ENCODE measurements at places on chromosomes 16 and 17.

- no peak for DNase-seq
- no peaks in the 10 kb centered on the region for H3K27me3 ChIP-seq
- H3K27ac ChIP-seq, result no peak overlapping the region
- H3K4me3 ChIP-seq, result no peak overlapping the region
Measured at GRCh38 chr16:9184354-9184690, 92.9 kb downstream of the HAPSTR1 start.

- no peak overlapping the region for H3K27ac ChIP-seq
- DNase-seq, result no peak
- H3K4me1 ChIP-seq, result no peaks in the 10 kb centered on the region
- no peaks in the 10 kb centered on the region for H3K36me3 ChIP-seq
- no peak overlapping the region for H3K4me3 ChIP-seq
- H3K27me3 ChIP-seq, result no peaks in the 10 kb centered on the region
Measured at GRCh38 chr17:11216976-11217375, 24.0 kb upstream of the SHISA6 start.

- H3K4me1 ChIP-seq, result no peaks in the 10 kb centered on the region
- H3K36me3 ChIP-seq, result no peaks in the 10 kb centered on the region
- H3K27me3 ChIP-seq, result no peaks in the 10 kb centered on the region
- H3K27ac ChIP-seq, result no peak overlapping the region
- H3K4me3 ChIP-seq, result no peak overlapping the region
- DNase-seq, result no peak
Measured at GRCh38 chr16:65068151-65068740, 53.6 kb downstream of the CDH11 start.

GRCh38 chr16:2450535-2450934, 9.4 kb upstream of the TEDC2 start:
- peaks cover 4% of the 10 kb centered on the region for H3K36me3 ChIP-seq
- H3K27ac ChIP-seq, result no peak overlapping the region
- H3K27me3 ChIP-seq, result no peaks in the 10 kb centered on the region
- no peak overlapping the region for H3K4me3 ChIP-seq
- no peak for DNase-seq

DNA sequence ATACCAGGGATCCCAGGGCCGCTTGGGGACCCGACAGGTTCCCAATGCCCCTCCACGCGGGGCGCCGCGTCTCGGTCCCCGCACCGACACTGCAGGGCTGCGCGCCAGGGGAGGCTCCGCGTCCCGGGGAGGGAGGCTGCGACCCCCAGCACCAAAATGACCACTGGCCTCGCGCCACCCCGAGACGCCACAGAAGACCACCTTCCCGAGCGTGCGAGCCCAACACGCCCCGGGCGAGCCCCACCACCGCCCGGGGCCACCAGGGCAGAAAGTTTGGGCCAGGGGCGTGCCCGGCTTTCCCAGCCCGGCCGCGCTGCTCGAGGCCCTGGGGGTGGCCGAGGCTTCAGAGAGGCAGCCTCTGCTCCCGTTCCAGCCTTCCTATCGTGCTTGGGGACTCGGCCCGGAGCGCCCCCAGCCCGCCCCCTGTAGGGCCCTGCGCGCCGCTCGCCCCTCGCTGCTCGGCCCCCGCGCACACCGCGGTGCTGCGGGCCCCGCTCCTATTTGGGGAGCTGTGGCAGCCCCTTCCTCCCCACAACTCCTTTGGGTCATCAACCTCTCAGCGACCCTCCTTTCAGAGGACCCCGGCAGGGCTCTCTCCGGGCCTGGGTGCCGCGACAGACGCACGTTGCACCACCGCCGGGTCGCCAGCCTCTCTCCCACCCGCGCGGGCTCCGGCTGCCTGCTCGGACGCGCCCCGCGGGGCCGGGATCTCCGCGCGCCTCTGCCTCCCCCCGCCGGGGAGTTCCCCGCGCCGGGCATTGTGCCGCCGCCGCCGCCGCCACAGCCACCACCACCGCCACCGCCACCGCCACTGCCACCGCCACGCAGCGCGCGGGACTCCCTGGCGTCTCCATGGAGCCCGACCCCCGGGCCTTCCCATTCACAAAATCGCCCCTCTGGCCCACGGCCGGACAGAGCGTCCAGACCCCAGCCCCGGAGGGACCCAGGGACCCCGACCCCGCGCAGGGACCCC, 892 bp downstream of the RBFOX3 start:
- DNase-seq, result no peak
- H3K27me3 ChIP-seq, result peaks cover 77% of the 10 kb centered on the region
- H3K36me3 ChIP-seq, result no peaks in the 10 kb centered on the region
- no peak overlapping the region for H3K4me3 ChIP-seq
- H3K27ac ChIP-seq, result no peak overlapping the region
- H3K4me1 ChIP-seq, result peaks cover 4% of the 10 kb centered on the region

DNA sequence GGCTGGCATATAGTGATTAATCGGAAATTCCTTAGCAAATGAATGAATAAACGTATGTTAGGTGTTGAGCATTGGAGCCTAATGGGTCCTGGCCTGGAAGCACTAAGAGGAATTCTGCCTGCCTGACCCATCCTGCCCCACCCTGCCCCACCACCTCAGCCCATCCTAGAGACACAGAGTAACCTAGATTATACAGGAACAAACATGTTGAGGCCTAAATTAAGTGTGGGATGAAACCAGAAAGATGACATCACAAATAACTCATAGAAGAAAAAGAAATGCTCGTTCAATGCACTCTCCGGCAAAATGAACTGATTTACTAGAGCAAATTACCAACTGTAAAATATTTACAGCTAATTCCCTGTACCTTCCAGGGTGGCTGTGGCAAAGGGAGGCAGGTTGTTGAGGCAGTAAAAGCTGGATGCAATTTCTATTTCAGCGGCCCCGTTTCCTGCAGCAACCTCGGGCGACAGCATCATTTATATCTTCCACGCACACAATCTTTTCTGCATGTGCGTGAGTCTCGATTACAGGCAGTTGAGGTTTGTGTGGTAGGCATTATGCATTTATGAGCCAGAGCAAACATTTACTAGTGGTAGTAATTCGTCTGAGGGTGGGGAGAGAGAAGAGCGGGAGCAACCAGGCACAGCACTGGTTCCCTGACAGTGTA, 417.2 kb downstream of the HS3ST4 start:
- DNase-seq, result no peak
- H3K4me3 ChIP-seq, result no peak overlapping the region
- no peaks in the 10 kb centered on the region for H3K27me3 ChIP-seq
- H3K4me1 ChIP-seq, result no peaks in the 10 kb centered on the region

GRCh38 chr17:77375917-77376651, 235.3 kb downstream of the SEC14L1 start:
- peaks cover 50% of the 10 kb centered on the region for H3K4me1 ChIP-seq
- no peaks in the 10 kb centered on the region for H3K36me3 ChIP-seq
- H3K27ac ChIP-seq, result peak overlapping the region; percentile 64
- peak overlapping the region; percentile 98 for H3K4me3 ChIP-seq
- no peaks in the 10 kb centered on the region for H3K27me3 ChIP-seq

DNA sequence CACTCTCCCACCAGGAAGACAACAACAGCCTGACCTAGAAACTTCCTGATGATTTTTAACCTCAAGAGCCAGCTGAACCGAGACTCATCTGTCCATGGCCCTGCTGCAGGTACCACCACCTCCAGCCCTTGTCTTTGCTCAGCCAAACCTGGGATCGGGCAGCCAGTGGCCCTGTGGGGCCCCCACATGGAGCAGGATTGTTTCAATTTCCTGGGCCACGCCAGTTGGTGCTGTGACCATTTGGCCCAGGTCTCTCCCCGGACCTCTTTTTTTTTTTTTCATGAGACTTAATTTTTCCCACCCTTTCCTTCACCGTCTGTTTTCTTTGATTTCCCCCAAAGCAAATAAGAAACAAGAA, 8.3 kb upstream of the HOXB2 start:
- peaks cover 11% of the 10 kb centered on the region for H3K36me3 ChIP-seq
- peaks cover 19% of the 10 kb centered on the region for H3K4me1 ChIP-seq
- H3K27me3 ChIP-seq, result peaks cover 26% of the 10 kb centered on the region
- no peak overlapping the region for H3K27ac ChIP-seq
- no peak overlapping the region for H3K4me3 ChIP-seq

- no peaks in the 10 kb centered on the region for H3K27me3 ChIP-seq
- peak within 1 kb of the TSS; percentile 95 for H3K27ac ChIP-seq
- peaks cover 48% of the 10 kb centered on the region for H3K4me1 ChIP-seq
- H3K4me3 ChIP-seq, result peak within 1 kb of the TSS; percentile 66
- DNase-seq, result peak; percentile 100
Measured at GRCh38 chr16:4416200-4417032, at the start of gene CORO7. Gene CORO7 (minus strand): TSS chr16:4416596. CDS start chr16:4416518, 78 bp downstream.

GRCh38 chr16:79320956-79321355, 279.6 kb downstream of the MAF start:
- no peaks in the 10 kb centered on the region for H3K27me3 ChIP-seq
- no peak overlapping the region for H3K27ac ChIP-seq
- no peaks in the 10 kb centered on the region for H3K36me3 ChIP-seq
- H3K4me3 ChIP-seq, result no peak overlapping the region
- no peak for DNase-seq
- peaks cover 3% of the 10 kb centered on the region for H3K4me1 ChIP-seq

DNA sequence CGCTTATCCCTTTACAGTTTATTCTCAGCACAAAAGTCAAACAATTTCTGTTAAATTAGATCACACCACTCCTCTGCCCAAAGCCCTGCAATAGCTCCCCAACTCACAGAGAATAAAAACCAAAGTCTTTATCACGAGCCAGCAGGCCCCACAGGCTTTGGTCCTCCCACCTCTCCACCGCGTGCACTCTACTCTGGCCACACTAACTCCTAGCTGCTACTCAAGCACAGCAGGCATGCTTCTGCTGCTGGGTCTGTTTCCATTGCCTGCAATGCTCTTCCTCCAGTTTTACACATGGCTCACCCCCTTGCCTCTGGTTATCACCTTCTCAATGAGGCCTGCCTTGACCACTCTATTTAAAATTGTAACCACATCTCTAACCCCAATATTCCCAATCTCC, 27.6 kb downstream of the HELZ start:
- no peak overlapping the region for H3K4me3 ChIP-seq
- peaks cover 9% of the 10 kb centered on the region for H3K36me3 ChIP-seq
- H3K27me3 ChIP-seq, result no peaks in the 10 kb centered on the region
- H3K27ac ChIP-seq, result no peak overlapping the region
- no peak for DNase-seq
- H3K4me1 ChIP-seq, result no peaks in the 10 kb centered on the region

DNA sequence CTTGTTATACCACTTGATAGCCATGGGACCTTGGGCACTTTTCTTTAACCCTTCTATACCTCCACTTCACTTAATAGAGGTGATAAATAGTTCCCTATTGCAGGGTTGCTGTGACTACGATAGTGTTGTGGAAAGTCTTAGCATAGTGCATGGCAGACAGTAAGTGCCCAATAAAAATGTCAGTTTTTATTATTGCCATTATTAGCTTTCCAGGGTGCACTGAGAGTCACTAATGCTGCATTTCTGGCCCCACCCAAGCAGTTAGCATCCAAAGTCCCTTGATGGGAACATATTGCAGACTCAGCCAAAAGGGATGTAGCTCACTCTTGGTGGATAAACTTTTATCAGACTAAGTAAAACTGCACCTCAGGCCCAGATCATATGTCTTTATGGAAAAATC, 41.5 kb upstream of the TEKT3 start:
- H3K4me1 ChIP-seq, result no peaks in the 10 kb centered on the region
- H3K27me3 ChIP-seq, result peaks cover 9% of the 10 kb centered on the region
- DNase-seq, result no peak
- H3K4me3 ChIP-seq, result no peak overlapping the region

DNA sequence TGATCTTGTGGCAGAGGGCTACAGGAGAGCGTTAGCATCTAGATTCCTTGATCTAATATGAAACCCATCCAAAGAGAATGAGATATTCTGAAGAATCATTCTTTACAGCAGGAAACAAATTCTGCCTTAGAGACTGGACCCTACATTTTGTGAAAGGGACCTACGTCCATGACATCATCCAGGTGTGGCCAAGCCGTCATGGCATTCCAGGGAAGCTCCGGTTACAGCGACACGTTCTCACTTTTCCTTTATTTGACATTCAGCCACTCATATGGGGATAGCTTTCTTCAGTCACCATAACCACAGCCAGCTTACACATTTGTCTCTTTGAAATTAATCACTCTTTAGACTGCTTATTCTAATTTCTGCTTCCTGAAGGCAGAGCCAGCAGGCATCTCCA, 408.1 kb downstream of the XYLT1 start:
- H3K27me3 ChIP-seq, result no peaks in the 10 kb centered on the region
- H3K4me1 ChIP-seq, result no peaks in the 10 kb centered on the region
- no peak overlapping the region for H3K4me3 ChIP-seq
- H3K27ac ChIP-seq, result no peak overlapping the region

- H3K27ac ChIP-seq, result no peak overlapping the region
- H3K4me3 ChIP-seq, result no peak overlapping the region
- peaks cover 8% of the 10 kb centered on the region for H3K4me1 ChIP-seq
- no peaks in the 10 kb centered on the region for H3K27me3 ChIP-seq
Measured at GRCh38 chr16:87327798-87328495, 10.8 kb upstream of the C16orf95 start.

DNA sequence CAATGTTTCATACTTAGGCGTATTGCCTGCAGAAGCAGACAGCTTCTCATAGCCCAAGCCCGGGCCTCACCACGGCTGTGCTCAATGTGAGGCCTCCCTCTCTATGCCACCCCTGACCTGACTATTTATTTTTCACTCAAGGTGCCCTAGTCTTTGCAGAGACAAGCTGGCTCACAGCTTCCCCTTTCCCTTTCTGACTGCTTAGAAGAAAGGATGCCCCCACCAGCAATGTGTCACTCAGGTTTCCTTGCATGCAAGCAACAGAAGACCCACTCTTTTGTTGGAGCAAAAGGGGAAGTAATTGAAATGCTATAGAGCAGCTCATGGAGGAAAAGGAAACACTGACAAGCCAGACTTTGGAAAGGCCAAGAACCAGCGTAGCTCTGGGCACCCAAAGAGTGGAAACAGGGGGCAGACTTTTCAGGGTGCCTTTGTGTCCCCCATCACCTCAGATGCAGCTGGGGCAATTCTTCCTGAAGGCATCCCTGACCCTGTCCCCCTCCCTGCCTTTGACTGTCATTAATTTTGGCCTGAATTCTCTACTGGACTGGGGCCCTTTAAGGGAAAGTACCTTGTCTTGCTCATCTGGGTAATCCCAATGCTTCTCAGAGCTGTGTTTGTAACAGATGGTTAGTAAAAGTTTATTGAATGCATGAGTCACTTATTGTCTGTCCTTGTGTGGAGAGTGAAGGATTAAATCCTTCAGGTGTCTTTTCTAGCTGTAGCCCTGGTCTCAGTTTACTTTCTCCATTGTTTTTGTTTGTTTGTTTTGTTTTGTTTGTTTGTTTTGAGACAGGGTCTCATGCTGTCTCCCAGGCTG, 17.8 kb downstream of the RGS9 start:
- no peaks in the 10 kb centered on the region for H3K36me3 ChIP-seq
- H3K4me1 ChIP-seq, result peaks cover 2% of the 10 kb centered on the region
- no peak overlapping the region for H3K4me3 ChIP-seq
- H3K27me3 ChIP-seq, result no peaks in the 10 kb centered on the region

- no peaks in the 10 kb centered on the region for H3K27me3 ChIP-seq
- no peak overlapping the region for H3K27ac ChIP-seq
- no peaks in the 10 kb centered on the region for H3K36me3 ChIP-seq
- H3K4me1 ChIP-seq, result no peaks in the 10 kb centered on the region
Measured at GRCh38 chr17:73365301-73365874, 53.6 kb upstream of the CDC42EP4 start.

DNA sequence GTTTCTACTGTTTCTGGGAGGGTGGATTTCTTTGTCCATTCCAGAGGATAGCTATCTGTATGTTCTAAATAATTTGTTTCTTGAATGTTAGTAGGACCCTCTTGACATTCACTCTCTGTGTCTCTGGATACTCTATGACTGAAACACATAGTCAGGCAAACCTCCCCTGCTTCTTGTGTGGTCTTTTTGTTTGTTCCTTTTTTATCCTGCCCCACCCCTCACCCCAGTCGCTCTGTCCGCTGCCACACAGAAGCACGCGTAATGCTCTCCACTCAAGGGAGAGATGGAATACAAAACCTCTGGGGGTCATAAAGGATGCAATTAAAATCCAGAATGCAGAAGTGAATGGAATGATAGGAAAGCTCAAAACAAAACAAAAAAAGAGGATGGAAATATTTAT, 253.1 kb downstream of the RBFOX1 start:
- no peaks in the 10 kb centered on the region for H3K36me3 ChIP-seq
- H3K27ac ChIP-seq, result no peak overlapping the region
- DNase-seq, result no peak
- H3K27me3 ChIP-seq, result no peaks in the 10 kb centered on the region
- no peak overlapping the region for H3K4me3 ChIP-seq
- no peaks in the 10 kb centered on the region for H3K4me1 ChIP-seq
